Suprapubic skin (tissue), 4 donors: ENCODE measurements at places on chromosomes 1 and 21. TPM values are rescaled to one million over a fixed set of nuclear protein-coding genes. Genes with fewer than 3 reads are reported as not detected.
A peak's percentile ranks its signal among the peaks of the same experiment; 100 is the strongest.

OR13G1 gene
- not detected for total RNA-seq

DNA sequence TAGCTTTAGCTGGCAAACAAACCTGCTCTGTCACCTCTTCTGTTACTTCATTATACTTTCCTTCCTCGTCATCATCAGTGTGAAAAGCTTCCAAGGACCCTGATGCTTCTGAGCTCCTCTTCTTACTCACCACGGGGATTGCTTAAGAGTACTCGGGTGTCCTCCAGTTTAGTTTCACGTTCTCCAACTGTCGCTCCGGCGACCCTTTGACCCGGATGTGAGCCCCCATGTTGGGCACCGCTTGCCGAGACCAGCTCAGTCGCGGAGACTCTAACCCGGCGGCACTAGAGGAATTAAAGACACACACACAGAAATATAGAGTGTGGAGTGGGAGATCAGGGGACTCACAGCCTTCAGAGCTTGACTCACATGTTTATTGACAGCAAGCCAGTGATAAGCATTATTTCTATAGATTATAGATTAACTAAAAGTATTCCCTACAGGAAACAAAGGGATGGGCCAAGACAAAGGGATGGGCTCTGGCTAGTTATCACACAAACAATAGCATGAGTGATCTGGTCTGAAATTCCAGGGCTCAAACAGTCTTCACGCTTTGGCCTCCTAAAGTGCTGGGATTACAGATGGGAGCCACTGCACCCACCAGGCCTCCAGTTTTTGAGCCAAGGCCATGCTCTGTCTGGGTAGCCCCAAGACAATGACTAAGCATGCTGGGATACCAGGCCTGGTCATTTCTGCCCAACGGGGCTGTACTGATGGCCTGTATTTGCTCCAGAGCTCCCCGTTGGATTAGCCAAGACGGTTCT, 30.1 kb upstream of the ENO1 start:
- no peaks in the 10 kb centered on the region for H3K36me3 ChIP-seq
- peaks cover 27% of the 10 kb centered on the region for H3K4me1 ChIP-seq
- DNase-seq, result no peak
- no peak overlapping the region for H3K27ac ChIP-seq
- no peaks in the 10 kb centered on the region for H3K27me3 ChIP-seq
- H3K4me3 ChIP-seq, result no peak overlapping the region

PAX7 gene
- not detected for total RNA-seq

GRCh38 chr1:110477445-110477957, 26.6 kb downstream of the PROK1 start:
- H3K4me3 ChIP-seq, result no peak overlapping the region
- H3K27me3 ChIP-seq, result peaks cover 10% of the 10 kb centered on the region
- H3K27ac ChIP-seq, result no peak overlapping the region
- no peak for DNase-seq

GRCh38 chr1:21118167-21118566, 58.5 kb downstream of the EIF4G3 start:
- H3K27ac ChIP-seq, result no peak overlapping the region
- H3K36me3 ChIP-seq, result no peaks in the 10 kb centered on the region
- H3K4me3 ChIP-seq, result no peak overlapping the region

GRCh38 chr1:7778133-7778628, 5.9 kb upstream of the PER3 start:
- no peak overlapping the region for H3K27ac ChIP-seq
- H3K4me3 ChIP-seq, result no peak overlapping the region
- H3K36me3 ChIP-seq, result peaks cover 59% of the 10 kb centered on the region

CLDN8 gene
- total RNA-seq, result 16.5 TPM

DNA sequence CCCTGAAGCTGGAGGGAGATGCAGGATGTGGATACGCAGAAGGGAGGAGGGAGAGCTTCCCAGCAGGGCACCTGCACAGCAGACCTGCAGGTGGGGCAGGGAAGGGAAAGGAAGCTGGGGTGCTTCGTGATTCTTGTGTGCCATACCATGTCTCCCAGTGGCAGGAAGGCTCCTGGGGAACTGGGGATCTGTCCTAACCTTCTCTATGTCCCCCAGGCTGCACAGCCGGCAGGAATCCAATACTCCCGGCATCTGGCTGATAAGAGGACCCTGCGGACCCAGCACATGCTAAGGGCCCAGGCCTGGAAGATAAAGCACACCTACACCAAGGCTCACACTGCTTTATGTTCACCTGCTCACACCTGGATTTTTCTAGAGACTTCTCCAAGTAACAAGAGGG, 79.4 kb downstream of the ITPKB start:
- H3K27me3 ChIP-seq, result no peaks in the 10 kb centered on the region
- peaks cover 99% of the 10 kb centered on the region for H3K4me1 ChIP-seq
- H3K4me3 ChIP-seq, result no peak overlapping the region

DNA sequence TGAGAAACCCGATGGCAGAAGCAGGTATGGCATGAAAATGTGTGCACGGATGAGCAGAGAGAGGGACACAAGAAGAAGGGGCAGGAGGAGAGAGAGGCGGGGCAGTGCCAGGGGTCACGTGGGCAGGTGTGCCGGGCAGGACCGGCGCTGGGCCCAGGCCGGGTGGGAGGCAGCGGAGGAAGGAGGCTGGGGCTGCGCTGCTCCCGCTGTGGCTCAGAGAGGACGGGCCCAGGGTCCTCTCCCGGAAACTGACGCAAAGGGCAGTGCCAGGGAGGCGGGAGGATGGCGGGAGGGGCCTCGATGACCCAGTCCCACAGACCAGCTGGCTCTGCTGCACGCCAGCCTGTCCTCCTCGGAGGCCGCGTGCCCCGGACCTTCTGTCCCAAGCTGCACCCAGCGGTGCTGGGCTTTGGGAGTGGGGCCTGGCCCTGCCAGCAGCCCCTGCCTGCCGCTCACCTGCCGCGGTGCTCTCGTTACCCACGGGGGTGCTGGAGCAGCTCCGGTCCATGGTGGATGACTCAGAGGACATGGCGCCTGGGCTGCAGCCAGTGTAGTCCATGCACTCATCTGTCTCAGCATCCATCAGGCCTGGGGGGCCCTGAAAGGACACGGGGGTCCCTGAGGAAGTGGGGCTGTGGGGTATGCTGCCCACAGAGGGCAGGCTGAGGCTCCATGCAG, 153.9 kb downstream of the CASZ1 start:
- H3K4me3 ChIP-seq, result no peak overlapping the region
- DNase-seq, result no peak
- H3K4me1 ChIP-seq, result peaks cover 69% of the 10 kb centered on the region
- no peak overlapping the region for H3K27ac ChIP-seq

DNA sequence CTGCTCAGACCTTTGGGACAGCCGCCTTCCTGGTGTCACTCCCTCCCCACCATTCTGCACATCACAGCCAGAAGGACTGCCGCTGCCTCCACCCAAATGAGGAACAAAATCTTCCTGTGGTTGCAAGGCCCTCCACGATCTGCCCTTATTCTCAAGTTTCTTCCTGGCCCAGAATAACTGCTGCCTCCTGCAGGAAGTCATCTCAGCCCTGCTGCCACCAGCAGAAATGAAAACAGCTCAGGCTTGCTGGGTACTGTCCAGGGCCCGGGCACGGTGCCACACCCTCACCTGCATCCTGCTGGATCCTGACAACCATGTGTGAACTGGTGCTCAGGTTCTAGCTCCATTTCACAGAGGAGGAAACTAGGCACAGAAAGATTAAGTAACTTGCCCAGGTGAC, 2.8 kb downstream of the CLDN19 start:
- DNase-seq, result peak; percentile 72
- H3K36me3 ChIP-seq, result no peaks in the 10 kb centered on the region
- no peaks in the 10 kb centered on the region for H3K27me3 ChIP-seq
- H3K27ac ChIP-seq, result no peak overlapping the region

DNA sequence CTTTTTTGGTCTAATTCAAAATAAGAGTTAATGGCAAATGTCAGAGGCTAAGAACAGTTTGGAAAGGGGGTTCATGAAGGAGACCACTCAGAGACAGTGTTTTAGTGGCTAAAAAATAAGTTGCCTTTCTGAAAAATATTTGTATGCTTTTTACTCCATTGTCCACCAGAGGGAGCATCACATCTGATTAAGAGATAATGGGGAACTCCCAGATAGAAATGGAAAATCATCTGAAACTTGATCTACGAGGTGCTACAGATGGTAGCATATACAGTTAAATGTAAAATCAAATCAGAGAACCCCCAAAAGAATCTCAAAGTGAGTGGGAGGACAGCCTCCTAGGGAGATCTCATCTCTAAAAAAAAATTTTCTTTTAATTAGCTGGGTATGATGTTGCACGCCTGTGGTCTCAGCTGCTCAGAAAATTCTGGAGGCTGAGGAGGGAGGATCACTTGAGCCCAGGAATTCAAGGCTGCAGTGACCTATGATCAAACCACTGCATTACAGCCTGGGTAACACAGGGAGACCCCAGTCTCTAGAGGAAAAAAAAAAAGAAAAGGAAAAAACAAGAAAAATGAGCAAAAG, 9.7 kb downstream of the SMYD3 start:
- H3K27ac ChIP-seq, result no peak overlapping the region
- no peaks in the 10 kb centered on the region for H3K4me1 ChIP-seq
- no peak overlapping the region for H3K4me3 ChIP-seq
- no peaks in the 10 kb centered on the region for H3K36me3 ChIP-seq
- no peak for DNase-seq

- no peak overlapping the region for H3K27ac ChIP-seq
- DNase-seq, result no peak
- no peaks in the 10 kb centered on the region for H3K4me1 ChIP-seq
- no peak overlapping the region for H3K4me3 ChIP-seq
Observed at GRCh38 chr1:86387916-86388627, 8.1 kb downstream of the ODF2L start.
